RCC 7860 (cell line): ENCODE measurements at places on chromosomes 7 and 10.
A peak's percentile ranks its signal among the peaks of the same experiment; 100 is the strongest.

- DNase-seq = no peak
Measured at GRCh38 chr10:118203461-118203860, 138.7 kb downstream of the FAM204A start.

GRCh38 chr7:140249036-140249806 is 72.4 kb upstream of the KDM7A start:
- no peak for DNase-seq

- DNase-seq = no peak
Measured at GRCh38 chr10:8054494-8055407, at the start of gene GATA3. Gene GATA3 (plus strand): TSS chr10:8054688. CDS start chr10:8055656, 968 bp downstream.

GRCh38 chr10:118930614-118931013 is 98.9 kb upstream of the NANOS1 start:
- DNase-seq = no peak

DNA sequence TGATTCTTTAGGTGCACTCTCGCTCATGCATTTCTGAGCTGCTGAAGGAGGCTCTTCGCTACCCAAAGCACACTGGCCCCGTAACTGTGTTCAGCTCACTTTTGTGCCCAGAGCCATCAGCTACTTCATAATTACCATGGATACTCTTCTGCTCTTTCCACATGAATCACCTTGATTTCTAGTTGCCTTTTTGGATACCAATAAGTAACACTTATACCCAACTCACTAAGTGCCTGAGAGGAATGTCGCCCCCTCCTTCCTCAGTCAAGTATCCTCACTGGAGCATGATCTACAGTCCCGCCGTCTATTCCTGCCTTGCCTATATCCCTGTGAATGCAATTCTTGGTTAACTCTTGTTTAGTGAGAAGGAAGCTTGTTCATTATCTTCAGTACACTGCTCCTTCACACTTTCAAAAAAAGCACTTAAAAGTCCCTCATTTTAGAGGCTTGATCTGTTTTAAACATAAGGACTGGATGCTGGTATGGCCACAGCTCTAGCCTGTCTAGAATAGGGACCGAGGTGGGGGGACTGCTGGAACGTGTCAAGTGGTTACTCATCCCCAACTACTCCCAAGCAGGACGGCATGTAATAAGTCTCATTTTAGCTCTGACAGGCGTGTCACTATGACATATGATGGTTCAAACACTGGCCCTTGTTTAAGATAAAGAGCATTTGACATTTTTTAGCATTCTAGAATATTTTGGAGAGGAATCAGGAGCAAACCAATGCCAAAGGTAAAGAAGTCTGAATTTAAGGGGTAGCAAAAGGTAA is 23.7 kb downstream of the SVIL start:
- DNase-seq = no peak

GRCh38 chr10:44780426-44780825 is 130.7 kb upstream of the TMEM72 start:
- DNase-seq = no peak

DNA sequence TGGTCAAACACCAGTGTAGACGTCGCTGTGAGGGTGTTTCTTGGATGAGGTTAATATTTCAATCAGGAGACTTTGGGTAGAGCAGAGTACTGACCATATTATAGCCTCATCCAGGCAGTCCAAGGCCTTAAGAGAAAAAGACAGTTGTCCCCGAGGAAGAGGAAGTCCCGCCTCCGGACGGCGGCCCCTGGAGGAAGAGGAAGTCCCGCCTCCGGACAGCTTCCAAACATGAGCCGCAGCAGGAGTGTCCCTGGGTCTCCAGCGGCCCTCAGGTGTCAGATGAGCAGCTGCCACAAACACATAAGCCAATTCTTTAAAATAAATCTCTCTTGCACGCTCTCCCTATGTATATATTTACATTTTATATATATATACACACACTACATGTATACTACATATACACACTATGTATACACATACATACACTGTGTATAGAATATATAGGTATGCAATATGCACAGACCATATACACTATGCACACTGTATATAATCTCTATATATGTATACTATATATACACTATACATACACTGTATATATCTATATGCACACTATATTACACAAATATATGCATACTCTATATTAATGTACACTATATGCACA is 37.5 kb downstream of the PWWP2B start:
- DNase-seq = no peak

DNA sequence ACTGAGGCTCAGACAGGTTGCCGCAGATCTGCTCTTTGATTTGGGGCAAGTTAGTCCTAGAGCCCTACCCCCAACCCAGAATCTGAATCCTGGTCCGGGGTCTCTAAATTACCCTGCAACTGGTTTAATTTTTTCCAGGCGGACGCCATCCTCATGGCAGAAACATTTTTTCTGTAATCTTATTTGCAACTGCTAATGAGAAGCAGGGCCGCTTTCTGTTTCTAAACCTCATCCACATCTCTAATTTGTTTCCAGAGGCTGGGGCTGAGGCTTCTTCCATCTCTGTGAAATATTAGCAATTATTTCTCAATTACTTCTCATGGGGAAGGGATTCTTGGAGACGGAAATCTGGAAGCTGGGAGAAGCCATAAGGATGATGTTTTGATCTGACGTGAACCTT is 261.6 kb downstream of the RPS24 start:
- no peak for DNase-seq

DNA sequence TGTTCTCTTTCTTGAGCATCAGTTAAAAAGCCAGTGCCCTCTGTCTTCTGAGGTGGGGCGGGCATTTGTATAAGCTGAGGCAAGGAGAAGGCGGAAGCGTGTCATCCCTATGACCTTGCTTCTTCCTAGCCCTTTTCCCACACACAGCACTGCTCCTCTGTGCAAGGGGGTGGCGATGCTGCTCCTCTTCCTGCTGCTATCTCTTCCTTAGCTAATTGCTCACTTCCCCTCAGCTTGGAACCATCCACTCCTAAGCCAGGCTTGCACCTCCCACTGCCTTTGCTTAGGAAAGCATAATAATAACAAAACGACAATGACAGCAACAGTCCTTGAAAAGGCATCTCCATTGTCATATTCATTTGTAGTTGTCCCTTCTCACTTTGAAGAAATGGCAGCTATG is 366.9 kb downstream of the PHTF2 start:
- DNase-seq = no peak

- no peak for DNase-seq
Measured at GRCh38 chr7:78350926-78351325, 552.4 kb downstream of the PHTF2 start.

GRCh38 chr10:50981904-50982303 is 92.4 kb upstream of the PRKG1 start:
- DNase-seq = no peak

DNA sequence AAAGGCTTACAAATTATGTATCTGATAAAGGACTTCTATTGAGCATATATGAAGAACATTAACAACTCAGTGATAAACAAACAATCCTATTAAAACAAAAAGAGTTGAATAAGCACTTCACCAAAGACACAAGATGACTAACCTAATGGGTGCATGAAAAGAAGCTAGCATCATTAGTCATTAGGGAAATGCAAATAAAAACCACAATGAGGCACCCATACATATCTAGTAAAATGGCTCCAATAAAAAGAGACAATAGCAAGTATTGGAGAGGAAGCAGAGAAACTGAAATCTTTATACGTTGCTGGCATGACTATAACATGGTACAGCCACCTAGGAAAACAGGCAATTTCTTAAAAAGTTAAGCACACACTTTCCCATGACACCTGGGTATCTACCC is 77.6 kb upstream of the ZMIZ1 start:
- no peak for DNase-seq

GRCh38 chr7:138382862-138383565 is 77.0 kb upstream of the TRIM24 start:
- no peak for DNase-seq

DNA sequence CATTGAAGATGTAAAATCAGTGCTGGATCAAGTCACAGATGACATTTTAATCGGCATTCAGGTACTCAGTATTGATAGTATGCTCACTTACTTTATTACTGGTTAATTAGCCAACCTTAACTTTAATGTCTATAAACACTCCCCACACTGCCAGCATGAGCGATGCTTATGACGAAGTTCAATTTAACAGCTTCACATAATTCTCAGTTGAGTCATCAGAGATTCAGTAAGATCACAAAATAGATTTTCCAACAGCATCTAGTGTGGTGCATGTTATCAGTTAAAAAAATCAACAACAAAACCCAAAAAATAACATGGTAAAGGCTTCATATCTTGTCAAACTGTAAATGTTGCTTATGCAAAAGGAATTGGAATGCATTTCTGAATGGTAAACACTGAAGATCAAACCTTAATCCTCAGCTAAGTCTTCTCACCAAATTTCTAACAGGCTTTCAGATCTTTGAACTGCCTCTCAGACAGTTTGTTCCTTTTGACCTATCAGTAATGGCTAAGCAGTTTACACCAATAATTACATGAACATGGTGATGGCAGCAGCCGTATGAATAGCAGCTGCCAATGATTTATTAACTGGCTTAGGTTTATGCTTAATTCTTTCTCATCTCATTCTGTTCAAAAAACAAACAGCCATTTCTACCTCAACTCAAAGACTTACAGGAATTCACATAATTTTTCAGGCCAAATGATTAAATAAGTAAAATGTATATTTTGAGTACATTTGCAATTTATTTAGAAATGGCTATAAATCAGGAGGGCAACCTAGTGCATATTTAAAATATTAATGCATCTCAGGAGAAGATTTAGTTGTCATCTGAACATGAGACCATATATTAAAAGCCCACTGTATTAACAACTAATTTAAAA is 98.5 kb downstream of the CABCOCO1 start:
- peak; percentile 59 for DNase-seq

DNA sequence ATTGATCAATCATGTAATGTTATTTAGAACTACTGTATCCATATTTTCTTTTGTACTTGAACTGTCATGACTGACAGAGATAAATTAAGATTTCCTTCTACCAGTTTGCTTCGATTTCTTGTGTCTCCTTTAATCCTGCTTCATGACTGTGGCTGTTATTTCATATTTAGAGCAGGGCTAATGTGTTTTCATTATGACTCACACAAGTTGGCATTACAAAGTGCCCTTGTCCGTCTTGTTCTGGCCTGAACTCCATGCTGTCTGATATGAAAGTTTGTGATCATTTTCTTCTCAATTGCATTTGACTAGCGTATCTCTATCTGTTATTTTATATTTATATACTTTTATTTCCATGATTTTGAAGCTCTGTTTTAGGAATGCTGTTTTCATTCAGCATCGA is 344.1 kb upstream of the PRKCQ start:
- DNase-seq = peak; percentile 6

DNA sequence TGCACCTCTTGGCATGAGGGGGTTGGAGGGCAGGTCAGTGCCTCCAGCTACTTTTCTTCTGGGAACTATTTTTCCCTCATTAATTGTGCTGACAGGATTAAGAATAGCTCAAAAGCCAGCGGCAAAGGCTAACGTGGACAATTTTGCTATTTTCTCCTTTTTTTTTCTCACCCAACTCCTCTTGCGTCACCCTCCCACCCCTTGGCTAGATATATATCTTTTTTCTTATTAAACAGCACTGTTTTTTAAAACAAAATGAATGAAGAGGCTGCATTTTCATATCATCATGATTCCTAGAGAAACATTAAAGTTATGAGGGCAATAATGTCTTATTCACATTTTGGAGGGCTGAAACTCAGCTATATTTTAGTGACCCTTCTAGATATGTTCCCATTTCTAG is 251.8 kb upstream of the NFE2L3 start:
- DNase-seq = no peak

DNA sequence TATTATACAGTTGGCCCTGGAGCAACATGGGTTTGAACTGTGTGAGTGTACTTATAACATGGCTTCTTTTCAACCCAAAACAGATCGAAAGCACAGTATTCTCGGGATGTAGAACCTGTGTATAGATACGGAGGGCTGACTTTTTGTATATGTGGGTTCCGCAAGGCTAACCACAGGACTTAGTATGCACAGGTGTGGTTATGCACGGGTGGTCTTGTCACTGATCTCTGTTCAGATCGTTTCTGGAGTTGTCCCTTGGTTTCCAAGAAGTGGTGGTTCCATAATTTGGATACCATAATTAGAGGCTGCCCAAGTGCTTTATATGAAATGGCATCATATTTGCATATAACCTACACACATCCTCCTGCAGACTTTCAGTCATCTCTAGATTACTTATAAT is 10.9 kb upstream of the BHLHA15 start:
- no peak for DNase-seq

- no peak for DNase-seq
Measured at GRCh38 chr10:99316374-99316773, 12.8 kb upstream of the CNNM1 start.

GRCh38 chr7:82235713-82236112 is 207.9 kb downstream of the CACNA2D1 start:
- no peak for DNase-seq

GRCh38 chr10:104028146-104028545 is 57.5 kb downstream of the COL17A1 start:
- DNase-seq = peak; percentile 16

GRCh38 chr7:86534641-86535040 is 109.1 kb upstream of the GRM3 start:
- no peak for DNase-seq

DNA sequence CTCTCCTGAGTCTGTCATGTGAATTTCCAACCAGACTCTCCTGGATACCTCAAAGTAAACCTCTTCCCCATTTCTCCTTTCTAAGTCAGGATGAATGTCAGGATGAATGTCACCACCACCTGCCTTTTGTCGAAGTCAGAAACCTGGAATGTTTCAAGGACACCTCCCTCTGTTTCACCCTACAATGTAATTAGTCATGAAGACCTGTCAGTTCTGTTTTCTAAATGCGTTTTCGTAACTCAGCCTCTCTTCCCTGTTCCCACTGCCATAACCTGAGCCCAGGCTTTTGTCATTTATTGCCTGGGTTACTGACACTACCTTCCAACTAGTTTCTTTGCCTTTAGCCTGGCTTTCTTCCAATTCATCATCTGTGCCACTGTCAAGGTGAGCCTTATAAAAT is 5.5 kb upstream of the STN1 start:
- no peak for DNase-seq

DNA sequence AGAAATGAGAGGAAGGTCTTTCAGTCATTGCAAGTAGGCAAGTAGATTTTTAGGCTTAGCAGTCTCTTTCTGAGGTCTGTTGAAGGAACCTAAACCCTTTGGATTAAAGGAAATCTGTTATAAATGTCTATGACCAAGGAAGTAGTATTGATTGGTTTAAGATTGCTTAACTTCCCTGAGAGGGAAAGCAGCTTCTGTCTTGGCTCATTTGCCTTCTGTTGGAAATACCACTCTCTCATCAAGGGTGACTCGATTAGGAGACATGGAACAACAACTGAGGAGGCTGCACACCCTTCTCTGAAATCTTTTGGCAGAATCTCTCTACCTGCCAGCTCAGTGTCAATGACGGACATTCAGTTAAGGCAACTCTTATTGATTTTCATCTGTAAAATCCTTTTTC is 282.9 kb downstream of the PRKG1 start:
- no peak for DNase-seq

DNA sequence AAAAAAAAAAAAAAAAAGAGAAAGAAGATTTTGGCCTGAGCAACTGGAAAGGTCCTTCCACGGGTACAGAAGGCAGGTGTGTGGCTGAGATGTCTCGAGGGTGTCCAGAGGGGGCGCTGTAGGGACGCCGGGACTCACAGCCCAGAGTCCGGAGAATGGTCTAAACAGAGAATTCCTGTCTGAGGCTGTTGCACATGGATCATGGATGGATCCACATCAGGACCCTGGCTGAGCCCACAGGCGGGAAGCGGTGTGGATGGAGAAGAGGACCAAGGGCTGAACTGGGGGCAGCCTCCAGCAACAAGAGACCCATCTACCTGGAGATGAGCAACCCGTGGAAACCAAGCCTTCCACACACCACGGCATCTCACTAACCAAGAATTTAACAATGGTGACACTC is 55.0 kb downstream of the PKD1L1 start:
- no peak for DNase-seq

GRCh38 chr10:20343036-20343435 is 526.8 kb downstream of the PLXDC2 start:
- DNase-seq = no peak
